ENCODE measurements at places on chromosomes 11 and 22.

- DNase-seq, result no peak
Measured at GRCh38 chr11:104366321-104366734, 202.4 kb upstream of the PDGFD start.

DNA sequence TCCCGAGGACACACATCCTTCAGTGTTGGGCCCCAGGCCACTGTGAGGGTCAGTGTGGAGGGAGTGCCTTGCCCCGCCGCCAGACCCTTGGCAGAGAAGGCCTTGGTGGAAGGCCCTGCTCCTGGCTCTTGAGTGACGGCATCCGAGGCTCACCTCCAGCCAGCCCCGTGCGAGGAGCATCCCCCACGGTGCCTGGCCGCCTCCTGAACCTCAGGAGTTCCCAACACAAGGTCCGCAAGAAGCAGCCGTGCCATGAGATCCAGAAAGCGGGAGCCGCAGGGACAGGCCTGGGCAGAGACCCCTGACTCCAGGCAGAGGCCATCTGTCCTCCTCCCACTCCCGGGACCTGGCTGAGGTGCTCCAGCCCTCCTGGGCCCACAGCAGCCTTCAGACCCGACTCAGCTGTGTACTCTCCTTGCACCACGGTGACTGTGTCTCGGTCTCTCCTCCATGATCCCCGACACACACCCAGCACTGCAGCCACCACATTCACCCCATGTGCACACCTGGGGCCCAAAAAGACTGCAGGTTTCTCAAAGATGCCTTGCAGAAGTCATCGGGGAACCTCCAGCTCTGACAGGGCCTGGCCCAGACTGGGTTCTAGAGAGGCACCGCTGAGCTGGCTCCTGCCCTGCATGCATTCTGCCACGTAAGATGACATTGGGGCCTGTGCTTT, 870.2 kb downstream of the BRD1 start:
- no peak for DNase-seq

- peak; percentile 80 for DNase-seq
Measured at GRCh38 chr11:9003573-9004182, at the start of gene NRIP3. NRIP3 (minus strand) TSS chr11:9004001; CDS start chr11:9003935, 66 bp downstream.

DNA sequence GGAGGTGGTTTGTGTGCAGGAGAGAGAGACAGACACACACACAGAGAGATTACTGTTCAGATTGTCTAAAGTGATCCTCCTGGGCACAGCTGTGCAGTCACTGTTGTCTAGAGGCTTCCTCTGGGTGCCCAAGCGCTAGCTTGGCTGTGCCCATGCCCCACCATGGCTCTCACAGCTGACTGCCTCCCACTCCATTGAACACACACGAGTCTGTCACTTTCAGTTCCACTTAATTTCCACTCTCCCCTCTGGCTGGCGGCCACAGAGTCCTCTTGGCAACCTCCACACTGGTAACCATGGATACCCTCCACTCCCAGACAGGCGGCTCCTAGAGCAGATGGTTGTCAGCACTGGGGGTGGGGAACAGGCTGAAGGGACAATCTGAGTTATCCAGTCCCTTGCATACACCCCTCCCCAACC, 29.1 kb downstream of the MAP6 start:
- DNase-seq, result peak; percentile 60

DNA sequence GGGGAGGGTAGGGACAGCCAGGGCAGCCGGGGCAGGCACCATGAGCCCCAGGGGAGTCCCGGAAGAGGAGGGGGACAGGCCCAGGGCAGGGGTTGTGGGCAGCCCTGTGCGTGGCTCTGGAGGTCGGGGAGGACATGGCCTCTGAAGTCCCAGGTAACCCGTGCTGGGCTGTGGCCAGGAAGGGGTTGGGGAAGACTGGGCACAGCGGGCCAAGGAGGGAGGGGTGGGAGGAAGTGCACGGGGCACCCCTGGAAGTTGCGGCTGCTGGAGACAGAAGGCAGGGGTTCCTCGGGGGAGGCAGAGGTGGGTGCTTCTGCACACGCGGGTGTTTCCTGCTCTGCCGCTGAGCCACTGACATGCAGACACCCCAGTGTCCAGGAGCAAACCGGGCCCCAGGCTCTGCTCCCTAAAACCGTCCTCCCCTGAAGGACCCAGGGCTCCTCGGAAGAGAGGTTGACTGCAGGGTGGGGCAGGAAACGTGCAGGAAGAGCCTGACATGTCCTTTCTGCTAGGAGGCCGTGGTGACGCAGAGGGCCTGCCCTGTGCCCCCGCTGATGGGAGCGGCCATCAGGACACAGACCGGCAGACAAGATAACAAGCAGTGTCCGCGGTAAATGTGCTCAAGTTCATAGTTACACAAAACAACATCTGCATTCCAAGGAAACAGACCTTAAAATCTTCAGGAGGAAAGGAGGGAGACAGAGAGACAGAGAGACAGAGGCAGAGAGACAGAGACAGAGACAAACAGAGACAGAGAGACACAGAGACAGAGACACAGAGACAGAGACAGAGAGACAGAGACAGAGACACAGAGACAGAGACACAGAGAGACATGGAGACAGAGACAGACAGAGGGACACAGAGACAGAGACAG, 5.7 kb downstream of the TNNI2 start:
- peak; percentile 96 for DNase-seq

- DNase-seq, result no peak
Measured at GRCh38 chr11:128463371-128463829, 124.0 kb downstream of the ETS1 start.

DNA sequence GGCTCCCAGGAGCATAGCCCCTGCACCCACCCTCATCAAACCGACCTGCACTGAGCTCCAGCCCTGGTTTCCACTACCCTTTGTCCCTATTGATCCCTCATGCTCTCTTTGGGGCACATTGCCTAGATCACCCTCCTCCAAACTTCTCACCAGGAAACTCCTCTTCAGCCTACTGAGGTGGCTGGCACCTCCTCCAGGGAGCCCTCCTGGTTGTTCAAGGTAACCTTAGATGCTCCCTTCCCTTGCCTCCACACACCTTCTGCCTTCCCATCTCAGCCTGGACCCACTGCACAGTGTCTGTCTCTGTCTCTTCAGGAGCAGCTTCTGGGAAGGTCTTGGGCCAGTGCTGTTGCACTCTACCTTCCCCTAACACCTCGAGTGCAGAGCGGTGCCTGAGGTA, 15.8 kb upstream of the WNT7B start:
- no peak for DNase-seq

DNA sequence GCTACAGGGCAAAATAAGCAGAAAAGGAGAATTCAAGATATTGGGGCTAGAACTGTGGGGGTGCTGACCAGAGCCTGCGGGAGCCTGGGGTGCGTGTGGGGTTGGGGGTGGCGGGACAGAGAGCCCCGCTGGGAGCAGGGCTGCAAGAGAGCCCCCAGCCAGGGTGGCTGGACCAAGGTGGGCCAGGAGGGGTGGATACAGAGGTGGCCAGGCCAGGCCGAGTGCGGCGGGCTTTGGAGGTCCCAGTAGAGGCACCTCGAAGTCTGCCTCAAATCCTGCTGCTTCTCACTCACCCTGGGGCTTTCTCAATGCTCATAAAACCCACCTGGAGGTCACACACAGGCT, 16.9 kb upstream of the MUC5B start:
- DNase-seq, result no peak

DNA sequence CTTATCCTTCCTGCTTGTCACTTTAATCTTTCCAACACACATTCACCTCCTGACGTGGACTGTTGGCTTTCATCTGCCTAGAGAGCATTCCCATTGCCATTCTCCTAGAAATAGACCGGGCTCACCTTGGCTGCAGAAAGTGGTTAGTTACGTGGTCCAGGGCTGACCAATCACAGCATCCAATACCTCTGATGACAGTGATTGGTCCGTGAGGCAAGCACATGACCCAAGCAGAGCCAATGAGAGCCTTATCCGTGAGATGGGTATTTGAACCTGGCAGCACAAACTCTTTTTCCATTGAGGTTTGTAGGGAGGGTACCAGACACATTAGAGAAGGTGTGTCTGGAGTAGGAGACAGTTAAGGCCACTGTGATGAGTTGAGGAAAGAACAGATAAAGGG, 85.8 kb downstream of the MIAT start:
- no peak for DNase-seq

GRCh38 chr11:64060861-64061444, 25.2 kb downstream of the FLRT1 start:
- peak; percentile 71 for DNase-seq

GRCh38 chr11:27786864-27787263, 86.6 kb upstream of the BDNF start:
- DNase-seq, result no peak

DNA sequence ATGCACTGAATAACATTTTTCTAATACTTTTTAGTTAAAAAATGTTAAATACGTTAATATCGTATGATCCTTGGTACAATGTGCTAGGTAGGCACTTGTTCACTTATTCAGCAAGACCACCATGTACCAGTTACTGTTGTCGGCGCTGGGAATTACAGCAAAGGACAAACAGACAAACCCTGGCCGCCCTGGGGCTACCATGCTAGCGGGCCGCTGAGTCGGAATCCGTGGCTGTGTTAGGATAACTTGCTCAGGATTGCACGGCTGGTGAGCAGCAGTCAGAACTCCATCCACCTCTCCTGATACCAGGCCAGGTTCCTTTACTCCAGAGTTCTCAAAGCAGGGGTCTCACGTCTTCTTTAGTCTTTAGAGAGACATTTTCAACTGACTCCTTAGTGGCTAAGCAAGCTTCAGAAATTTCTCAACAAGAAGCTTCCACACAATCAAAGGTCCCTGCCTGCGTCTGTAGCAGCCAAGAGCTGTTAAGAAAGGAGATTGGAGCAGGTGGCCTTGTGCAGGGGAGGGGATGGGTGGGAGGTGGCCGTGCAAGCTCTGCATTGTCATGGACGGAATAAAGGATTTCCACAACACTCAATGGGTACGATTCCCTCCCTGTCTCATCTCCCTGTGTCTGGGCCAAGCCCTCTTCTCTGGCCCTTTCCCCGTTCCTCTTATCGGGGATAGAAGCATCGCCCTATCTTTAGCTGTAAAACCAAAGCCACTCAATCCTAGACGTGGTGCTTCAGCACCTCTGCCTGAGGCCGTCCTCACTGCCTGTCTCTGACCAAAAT, 39.8 kb upstream of the NNMT start:
- DNase-seq, result no peak

- DNase-seq, result peak; percentile 94
Measured at GRCh38 chr11:19200410-19201201, 1.2 kb downstream of the CSRP3 start.

- DNase-seq, result no peak
Measured at GRCh38 chr11:47981667-47982404, 1.5 kb downstream of the PTPRJ start.
